ENCODE measurements at places on chromosomes 12 and 14.

- DNase-seq = no peak
These were observed 32.7 kb upstream of the SYT10 start for GRCh38 chr12:33472299-33472698.

GRCh38 chr12:47868552-47869031 is 36.2 kb downstream of the VDR start:
- no peak for DNase-seq

- no peak for DNase-seq
These were observed 13.2 kb upstream of the MAP4K5 start for GRCh38 chr14:50545618-50546017.

- DNase-seq = no peak
These were observed 25.5 kb upstream of the FBXO34 start for GRCh38 chr14:55245657-55246268.

DNA sequence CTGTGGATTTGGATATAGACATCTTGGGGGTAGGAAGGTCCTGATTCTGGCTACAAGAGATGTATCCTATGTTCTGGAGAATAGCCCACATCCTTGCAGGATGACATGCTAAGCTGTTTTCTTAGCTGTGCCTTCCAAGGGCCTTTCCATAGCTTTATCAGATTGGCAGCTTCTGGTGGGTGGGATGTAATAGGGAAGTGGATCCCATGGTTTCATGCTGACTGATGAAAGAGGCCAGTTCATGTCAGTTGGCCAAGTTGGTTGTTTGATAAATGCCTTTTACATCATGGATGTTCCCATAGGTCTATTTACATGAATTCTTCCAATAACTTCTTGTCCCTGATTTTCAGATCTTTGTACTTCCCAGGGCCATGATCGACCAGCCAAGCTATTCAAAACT is 169.1 kb upstream of the RMST start:
- DNase-seq = no peak

- no peak for DNase-seq
These were observed 5.2 kb downstream of the PPP1CC start for GRCh38 chr12:110737532-110737931.

GRCh38 chr12:122917507-122918121 is 21.7 kb upstream of the VPS37B start:
- peak; percentile 38 for DNase-seq

GRCh38 chr12:109921982-109922381 is 21.9 kb downstream of the TCHP start:
- no peak for DNase-seq

GRCh38 chr14:103273145-103273744 is 60.8 kb upstream of the EIF5 start:
- DNase-seq = no peak

DNA sequence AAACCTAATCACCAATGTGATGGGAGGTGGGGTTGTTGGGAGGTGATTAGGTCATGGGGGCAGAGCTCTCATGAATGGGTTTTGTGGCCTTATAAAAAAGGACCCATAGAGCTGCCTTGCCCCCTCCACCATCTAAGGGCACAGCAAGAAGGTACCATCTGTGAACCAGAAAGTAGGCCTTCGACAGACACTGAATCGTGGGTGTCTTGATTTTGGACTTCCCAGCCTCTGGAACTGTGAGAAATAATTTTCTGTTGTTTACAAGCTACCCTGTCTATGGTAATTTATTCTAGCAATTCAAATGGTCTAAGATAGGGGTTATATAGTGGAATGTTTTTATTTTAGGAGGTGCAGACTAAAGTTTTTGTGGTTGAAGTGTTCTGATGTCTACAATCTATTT is 7.9 kb upstream of the SLC10A1 start:
- no peak for DNase-seq

GRCh38 chr12:26712892-26713291 is 120.1 kb downstream of the ITPR2 start:
- no peak for DNase-seq

DNA sequence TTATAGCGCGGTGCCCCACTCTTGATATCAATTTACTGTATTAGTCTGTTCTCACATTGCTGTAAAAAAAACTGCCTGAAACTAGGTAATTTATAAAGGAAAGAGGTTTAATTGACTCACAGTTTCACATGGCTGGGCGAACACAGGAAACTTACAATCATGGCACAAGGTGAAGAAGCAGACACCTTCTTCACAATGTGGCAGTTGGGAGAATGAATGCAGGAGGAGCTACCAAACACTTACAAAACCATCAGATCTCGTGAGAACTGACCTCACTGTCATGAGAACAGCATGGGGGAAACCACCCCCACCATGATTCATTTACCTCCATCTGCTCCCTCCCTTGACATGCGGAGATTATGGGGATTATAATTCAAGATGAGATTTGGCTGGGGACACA is 42.3 kb downstream of the FBXO34 start:
- no peak for DNase-seq

DNA sequence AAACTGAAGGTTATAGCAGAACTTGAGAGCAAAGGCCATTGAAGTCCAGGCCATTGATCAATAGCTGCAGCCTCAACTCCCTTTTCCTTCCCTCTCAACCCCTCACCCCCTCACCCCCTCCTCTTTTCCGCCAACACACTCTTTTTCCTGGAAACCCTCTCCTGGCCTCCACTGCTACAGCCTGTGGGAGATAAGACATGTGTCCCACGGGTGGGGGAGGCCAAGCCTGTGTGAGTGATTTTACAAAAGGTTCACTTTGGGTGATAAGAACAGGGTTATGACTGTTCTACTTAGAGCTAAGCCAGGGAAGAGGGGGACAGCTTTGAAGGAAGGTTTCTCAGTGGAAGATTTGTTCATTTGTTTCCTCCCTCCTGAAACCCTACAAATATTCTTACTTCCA is 9.2 kb upstream of the FGF23 start:
- DNase-seq = no peak

DNA sequence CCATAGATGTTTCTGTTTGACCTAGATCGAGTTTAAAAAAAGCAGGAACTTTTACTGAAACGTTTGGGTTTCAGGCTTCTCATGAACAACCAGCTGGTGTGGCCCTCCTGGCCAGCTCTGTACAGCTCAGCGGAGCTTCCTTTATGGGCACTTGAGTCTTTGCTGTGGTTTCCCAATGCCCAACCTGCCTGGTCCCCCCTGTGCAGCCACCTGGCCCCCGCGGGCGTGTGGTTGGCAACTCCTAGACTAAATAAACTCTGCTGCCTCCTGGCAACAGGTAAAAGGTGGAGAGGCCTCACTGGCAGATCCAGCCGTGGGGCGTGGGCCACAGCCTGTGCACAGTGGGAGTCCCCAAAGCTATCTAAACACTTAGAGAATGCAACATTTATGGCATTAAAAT is 38.7 kb downstream of the ADGRD1 start:
- no peak for DNase-seq

DNA sequence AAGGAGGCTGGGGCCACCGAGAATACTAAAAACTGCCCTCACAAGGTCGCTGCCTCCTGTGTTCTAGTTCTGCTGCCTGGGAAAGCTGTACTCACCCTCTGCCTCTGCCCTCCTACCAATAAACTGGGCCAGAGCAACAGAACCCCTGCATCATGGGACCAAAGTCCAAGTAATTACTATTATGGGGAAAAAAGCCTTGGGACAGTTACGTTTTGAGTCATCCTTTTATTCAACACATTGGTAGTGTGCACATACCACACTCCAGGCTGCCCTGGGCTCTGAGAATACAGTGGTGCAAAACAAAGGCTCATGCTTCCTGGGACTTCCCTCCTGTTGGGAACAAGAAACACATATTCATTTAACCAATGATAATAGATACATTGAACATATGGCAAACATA is 49.0 kb downstream of the CACNA1C start:
- DNase-seq = no peak

DNA sequence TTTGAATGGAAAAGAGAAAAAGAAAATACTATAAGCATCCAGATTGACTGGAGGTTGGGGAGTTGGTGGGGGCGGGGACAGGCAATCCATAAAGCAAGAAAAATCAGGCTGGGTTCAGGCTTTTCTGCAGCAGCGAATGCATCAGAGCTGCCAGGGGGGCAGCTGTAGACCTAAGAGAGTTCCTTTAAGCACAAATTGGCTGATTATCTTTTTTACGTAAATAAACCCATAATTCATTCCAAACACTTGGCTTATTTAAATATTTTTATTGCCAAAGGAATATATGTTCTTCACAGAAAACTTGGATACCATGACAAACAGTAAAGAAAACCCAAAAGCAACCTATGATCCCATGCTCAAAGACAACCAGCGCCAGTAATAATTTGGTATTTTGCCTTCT is 10.2 kb downstream of the BDKRB2 start:
- DNase-seq = no peak

DNA sequence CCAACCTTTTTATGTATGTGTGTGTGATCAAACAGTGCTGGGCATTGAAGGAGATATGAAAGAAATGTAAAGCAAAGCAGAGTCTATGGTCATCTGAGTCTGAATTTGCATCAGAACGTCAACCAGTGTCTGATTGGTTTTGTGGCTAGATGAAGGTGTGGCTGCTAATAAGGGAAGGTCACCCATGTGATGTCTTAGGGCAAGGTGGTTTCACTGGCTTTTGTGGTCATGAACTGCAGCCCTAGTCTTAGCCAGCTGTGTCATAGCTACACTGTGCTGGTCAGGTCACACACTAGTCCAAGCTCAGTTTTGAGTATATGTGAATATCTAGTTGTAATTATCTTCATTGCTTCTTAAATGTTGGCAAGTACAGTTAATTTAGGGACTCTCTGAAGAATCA is 105.8 kb downstream of the TGFB3 start:
- DNase-seq = no peak

DNA sequence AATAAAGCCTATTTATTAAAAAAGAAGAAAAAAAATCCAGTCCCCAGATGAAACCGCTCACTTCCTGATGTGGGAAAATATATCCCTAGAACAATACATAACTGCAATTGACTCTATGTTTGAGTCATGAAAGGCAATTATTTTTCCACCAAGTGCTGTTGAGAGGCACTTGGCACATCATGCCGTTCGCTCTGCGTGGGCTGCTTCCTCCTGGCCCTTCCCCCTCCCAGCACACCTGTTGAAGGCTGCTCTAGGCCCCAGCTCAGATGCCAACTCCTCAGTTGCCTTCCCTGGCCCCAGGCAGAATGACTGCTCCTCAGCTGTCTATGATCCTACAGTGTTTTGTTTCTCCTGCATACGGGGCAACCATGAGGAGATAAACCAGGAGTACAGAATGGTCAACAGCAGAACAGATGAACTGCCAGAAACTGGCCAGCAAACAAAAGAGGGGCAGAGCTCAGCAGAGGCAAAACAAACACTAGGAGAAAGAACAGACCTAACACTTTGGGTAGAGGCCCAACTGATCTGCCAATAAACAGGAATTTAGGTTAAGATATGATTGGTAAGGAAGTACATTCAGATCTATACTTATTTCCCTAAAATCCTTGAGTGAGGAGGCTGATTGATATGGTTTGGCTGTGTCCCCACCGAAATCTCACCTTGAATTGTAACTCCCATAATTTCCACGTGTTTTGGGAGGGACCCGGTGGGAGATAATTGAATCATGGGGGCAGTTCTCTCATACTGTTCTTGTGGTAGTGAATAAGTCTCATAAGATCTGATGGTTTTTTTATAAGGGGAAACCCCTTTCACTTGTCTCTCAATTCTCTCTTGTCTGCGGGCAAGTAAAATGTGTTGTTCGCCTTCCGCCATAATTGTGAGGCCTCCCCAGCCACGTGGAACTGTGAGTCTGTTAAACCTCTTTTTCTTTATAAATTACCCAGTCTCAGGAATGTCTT is 58.6 kb downstream of the SLC38A1 start:
- no peak for DNase-seq

DNA sequence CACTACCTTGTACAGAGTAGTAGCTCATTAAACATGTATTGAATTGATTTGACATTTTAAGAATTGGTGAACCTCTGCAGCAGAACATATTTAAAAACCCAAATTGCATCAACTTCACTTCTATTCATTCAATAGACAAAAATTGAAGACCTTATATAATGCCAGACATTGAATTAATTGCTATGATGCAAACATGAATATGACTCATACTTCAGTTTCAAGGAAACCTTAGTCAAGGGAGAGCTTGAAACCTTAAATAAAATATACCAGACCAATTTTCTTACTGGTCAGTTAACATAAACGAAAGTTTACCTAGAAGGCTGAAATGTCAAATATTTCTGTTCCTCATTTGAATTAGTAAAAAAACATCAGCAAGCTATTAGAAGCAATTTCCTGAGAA is 5.0 kb upstream of the MGAT4C start:
- DNase-seq = no peak

- no peak for DNase-seq
These were observed 62.5 kb upstream of the TMEM132D start for GRCh38 chr12:129966146-129966995.

DNA sequence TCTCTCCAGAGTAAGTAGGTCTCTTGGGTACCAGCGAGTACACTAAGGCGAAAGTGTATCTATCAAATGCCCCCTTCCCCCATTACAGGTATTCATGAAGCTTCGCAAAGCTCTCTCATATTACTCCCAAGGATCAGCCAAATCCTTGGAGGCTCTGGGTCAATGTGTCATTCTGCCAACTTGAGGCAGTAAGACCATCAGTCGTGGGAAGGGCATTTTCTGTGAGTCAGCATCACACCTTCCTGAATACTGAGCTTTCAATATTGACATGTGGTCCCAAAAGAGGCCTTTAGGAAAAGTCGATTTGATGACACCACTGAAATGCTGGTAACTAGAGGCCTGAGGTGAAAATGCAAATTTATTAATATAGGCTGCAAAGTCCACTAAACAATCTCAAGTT is 323.9 kb downstream of the LRIG3 start:
- no peak for DNase-seq

GRCh38 chr12:104446646-104447421 is 9.9 kb upstream of the CHST11 start:
- DNase-seq = no peak

DNA sequence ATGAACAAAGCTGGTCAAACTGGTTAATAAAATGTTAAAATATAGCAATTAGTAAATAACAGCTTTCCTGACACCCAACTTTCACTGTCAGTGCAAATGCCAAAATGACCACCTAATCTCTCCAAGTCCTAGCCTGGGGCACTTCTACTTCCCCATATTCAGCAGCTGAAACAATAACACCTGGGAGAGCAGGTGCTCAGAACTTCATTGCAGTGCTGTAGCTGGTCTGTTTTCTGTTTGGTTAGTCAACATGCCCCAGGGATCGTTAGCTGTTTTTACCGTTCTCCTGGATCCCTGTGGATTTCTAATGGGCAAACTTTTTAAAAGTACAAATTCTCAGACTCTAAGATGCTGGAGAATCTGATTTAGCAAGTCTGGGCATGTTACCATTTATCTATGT is 759.7 kb downstream of the GALC start:
- no peak for DNase-seq

- DNase-seq = no peak
These were observed 117.5 kb downstream of the ASCL4 start for GRCh38 chr12:107891967-107892366.
